Uterus (tissue), 4 donors: ENCODE measurements at places on chromosomes 16 and 17.

- no peak overlapping the region for H3K4me3 ChIP-seq
- H3K27me3 ChIP-seq = no peaks in the 10 kb centered on the region
- H3K4me1 ChIP-seq = peaks cover 21% of the 10 kb centered on the region
- H3K27ac ChIP-seq = no peak overlapping the region
- DNase-seq = no peak
These were observed 18.8 kb downstream of the IL34 start for GRCh38 chr16:70665113-70665694.

- H3K27me3 ChIP-seq = no peaks in the 10 kb centered on the region
- peaks cover 19% of the 10 kb centered on the region for H3K4me1 ChIP-seq
- peak overlapping the region; percentile 81 for H3K27ac ChIP-seq
These were observed 25.1 kb downstream of the NKD1 start for GRCh38 chr16:50573279-50573678.

GRCh38 chr16:814974-815373 is 14.4 kb upstream of the GNG13 start:
- H3K4me1 ChIP-seq = peaks cover 4% of the 10 kb centered on the region
- no peak overlapping the region for H3K4me3 ChIP-seq
- no peak for DNase-seq
- H3K27ac ChIP-seq = no peak overlapping the region

DNA sequence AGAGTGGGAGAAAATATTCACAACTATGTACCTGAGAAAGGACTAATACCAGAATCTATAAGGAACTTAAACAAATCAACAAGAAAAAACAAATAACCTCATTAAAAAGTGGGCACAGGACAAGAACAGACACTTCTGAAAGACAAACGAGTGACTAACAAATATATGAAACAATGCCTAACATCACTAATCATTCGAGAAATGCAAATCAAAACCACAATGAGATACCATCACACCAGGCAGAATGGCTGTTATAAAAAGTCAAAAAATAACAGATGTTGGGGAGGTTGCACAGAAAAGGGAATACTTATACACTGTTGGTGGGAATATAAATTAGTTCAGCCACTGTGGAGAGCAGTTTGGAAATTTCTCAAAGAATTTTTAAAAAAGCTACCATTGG is 83.5 kb upstream of the WSCD1 start:
- no peak overlapping the region for H3K4me3 ChIP-seq
- H3K36me3 ChIP-seq = no peaks in the 10 kb centered on the region
- no peaks in the 10 kb centered on the region for H3K4me1 ChIP-seq
- DNase-seq = no peak
- H3K27me3 ChIP-seq = no peaks in the 10 kb centered on the region

DNA sequence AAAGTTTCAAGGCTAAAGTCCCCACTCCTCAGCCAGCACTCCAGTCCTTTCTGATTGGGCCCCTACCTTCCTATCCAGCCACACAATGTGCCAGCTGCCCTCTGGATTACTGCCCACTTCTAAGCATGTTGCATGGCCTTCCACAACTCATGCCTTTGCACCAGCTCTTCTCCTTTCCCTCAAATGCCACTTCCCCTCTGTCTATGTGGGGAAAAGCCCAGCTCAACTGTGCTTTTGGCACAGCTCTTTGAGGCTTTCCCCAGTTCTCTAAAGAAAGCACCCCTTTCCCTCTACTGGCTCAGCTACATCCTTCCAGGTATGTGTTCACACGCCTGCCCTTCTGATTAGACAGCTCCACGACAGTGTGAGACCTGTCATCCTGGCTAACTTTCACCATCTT is 18.5 kb downstream of the GTF3C1 start:
- no peak overlapping the region for H3K27ac ChIP-seq
- H3K27me3 ChIP-seq = no peaks in the 10 kb centered on the region
- H3K36me3 ChIP-seq = no peaks in the 10 kb centered on the region
- DNase-seq = no peak
- H3K4me1 ChIP-seq = no peaks in the 10 kb centered on the region
- no peak overlapping the region for H3K4me3 ChIP-seq

DNA sequence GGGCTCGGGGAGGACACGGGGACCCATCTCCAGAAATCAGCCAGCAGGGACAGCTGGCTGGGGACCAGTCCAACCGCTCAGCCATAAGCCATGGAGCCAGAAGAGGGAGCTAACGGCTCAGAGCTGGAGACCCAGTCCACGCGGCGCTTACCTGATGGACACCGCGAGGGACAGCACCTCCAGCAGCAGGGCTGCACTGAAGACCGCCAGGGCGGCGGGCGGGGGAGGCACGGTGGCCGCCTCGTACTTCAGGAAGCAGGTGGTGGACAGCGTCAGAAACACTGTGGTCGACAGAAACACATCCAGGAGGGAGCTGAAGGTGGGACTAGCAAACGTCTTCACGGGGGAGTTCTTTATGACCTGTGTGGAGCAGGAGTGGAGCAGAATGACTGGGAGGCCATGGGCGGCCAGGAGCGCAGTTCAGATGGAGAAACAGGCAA is 102.6 kb upstream of the CREBBP start:
- H3K36me3 ChIP-seq = no peaks in the 10 kb centered on the region
- peak; percentile 75 for DNase-seq
- no peaks in the 10 kb centered on the region for H3K27me3 ChIP-seq
- H3K4me1 ChIP-seq = no peaks in the 10 kb centered on the region
- H3K4me3 ChIP-seq = no peak overlapping the region

- no peaks in the 10 kb centered on the region for H3K4me1 ChIP-seq
- H3K27me3 ChIP-seq = no peaks in the 10 kb centered on the region
- no peak overlapping the region for H3K4me3 ChIP-seq
- peak overlapping the region; percentile 8 for H3K27ac ChIP-seq
- DNase-seq = no peak
These were observed 154.2 kb downstream of the VPS53 start for GRCh38 chr17:560432-560873.

GRCh38 chr17:81400996-81401722 is 5.9 kb downstream of the BAHCC1 start:
- H3K27ac ChIP-seq = peak overlapping the region; percentile 97
- peak overlapping the region; percentile 52 for H3K4me3 ChIP-seq
- H3K4me1 ChIP-seq = peaks cover 29% of the 10 kb centered on the region
- no peaks in the 10 kb centered on the region for H3K36me3 ChIP-seq

- no peak overlapping the region for H3K4me3 ChIP-seq
- no peak overlapping the region for H3K27ac ChIP-seq
- DNase-seq = no peak
- H3K4me1 ChIP-seq = no peaks in the 10 kb centered on the region
- no peaks in the 10 kb centered on the region for H3K27me3 ChIP-seq
These were observed 47.9 kb downstream of the WDR59 start for GRCh38 chr16:74936902-74937560.

DNA sequence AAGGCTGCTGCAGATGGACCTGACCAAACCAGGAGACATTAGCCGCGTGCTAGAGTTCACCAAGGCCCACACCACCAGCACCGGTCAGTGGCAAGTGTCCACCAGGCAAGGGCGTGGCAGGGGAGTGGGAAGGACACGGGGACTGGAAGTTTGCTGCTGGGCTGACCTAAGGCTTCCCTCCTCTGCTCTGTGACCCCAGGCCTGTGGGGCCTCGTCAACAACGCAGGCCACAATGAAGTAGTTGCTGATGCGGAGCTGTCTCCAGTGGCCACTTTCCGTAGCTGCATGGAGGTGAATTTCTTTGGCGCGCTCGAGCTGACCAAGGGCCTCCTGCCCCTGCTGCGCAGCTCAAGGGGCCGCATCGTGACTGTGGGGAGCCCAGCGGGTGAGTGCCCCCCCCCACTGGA is 4.8 kb downstream of the HSD11B2 start:
- H3K36me3 ChIP-seq = no peaks in the 10 kb centered on the region
- H3K27me3 ChIP-seq = no peaks in the 10 kb centered on the region
- H3K27ac ChIP-seq = no peak overlapping the region
- H3K4me1 ChIP-seq = peaks cover 8% of the 10 kb centered on the region
- no peak for DNase-seq
- H3K4me3 ChIP-seq = no peak overlapping the region

DNA sequence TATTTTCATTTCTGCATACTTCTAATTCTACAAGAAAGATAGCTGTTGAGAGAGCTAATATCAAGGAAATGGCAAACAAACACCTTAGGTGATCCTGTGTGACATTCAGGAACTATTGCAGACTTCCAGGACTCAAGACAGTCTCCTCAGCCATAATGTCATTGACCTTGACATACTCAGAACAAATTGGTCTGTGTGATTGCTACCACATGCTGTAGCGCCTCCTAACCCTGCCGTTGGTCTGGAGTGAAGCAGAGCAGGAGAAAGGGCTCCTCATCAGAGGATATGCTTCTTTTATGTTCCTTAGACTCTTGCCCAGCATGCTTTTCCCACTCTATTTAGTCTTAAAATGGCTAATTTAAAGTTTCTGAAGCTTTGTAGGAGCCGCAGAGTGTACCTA is 194.2 kb upstream of the TBX2 start:
- no peaks in the 10 kb centered on the region for H3K27me3 ChIP-seq
- H3K27ac ChIP-seq = no peak overlapping the region
- H3K36me3 ChIP-seq = no peaks in the 10 kb centered on the region
- no peak overlapping the region for H3K4me3 ChIP-seq
- H3K4me1 ChIP-seq = no peaks in the 10 kb centered on the region
- DNase-seq = no peak

GRCh38 chr17:34850964-34851363 is 110.3 kb downstream of the CCT6B start:
- no peak for DNase-seq
- H3K4me3 ChIP-seq = no peak overlapping the region
- H3K27me3 ChIP-seq = no peaks in the 10 kb centered on the region
- H3K36me3 ChIP-seq = no peaks in the 10 kb centered on the region
- H3K27ac ChIP-seq = no peak overlapping the region

GRCh38 chr16:57141822-57142631 is 43.8 kb downstream of the PSME3IP1 start:
- no peak overlapping the region for H3K27ac ChIP-seq
- H3K27me3 ChIP-seq = no peaks in the 10 kb centered on the region
- H3K4me3 ChIP-seq = no peak overlapping the region
- no peaks in the 10 kb centered on the region for H3K4me1 ChIP-seq
- no peak for DNase-seq

DNA sequence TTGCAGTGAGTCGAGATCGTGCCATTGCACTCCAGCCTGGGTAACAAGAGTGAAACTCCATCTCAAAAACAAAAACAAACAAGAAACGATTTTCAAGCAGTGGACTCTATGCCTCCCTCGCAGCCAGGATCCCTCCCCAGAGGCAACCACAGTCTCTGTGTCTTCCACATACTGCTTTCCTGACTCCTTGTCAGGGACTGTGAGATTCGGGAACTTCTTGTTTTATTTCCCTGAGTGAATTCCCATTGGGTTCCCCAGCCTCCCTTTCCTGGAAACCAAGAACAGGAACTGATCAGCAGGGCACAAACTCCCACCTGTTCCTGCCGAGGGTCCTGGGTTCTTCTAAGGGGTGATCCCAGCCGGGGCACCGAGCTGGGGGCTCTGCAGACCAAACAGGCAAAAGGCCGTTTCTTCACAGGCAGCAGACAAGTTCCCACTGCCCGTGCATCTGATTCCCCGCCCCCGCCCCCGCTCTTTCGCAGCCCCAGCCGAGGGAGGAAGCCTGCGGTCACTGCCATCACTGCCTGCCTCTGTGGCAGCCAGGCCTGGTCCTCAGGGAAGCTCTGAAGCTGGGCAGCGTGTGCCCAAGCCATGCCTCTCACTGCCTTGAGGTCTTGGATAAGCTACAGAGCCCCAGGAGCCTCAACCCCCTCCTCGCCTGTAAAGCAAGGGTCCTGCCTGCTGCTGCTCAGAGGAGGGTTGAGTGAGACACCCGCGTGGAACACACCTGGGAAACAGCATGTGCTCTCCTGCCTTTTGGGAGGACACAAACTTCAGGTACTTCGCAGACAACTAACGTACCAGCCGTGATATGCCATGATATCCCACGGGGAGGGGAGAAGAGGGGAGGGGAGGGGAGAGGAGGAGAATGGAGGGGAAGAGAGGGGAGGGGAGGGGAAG is 5.5 kb upstream of the PIEZO1 start:
- no peaks in the 10 kb centered on the region for H3K36me3 ChIP-seq
- no peak overlapping the region for H3K4me3 ChIP-seq
- no peak for DNase-seq
- no peak overlapping the region for H3K27ac ChIP-seq
- no peaks in the 10 kb centered on the region for H3K27me3 ChIP-seq
- no peaks in the 10 kb centered on the region for H3K4me1 ChIP-seq
